ENCODE measurements at places on chromosomes 7 and 10. TPM values are rescaled to one million over a fixed set of nuclear protein-coding genes. Genes with fewer than 3 reads are reported as not detected.
A peak's percentile ranks its signal among the peaks of the same experiment; 100 is the strongest.

GLI3 gene
- 20.7 TPM for total RNA-seq

CPN1 gene
- not detected for total RNA-seq

ADRB1 gene
- total RNA-seq = 35.6 TPM

ELFN1 gene
- 1.4 TPM for total RNA-seq

GOLGA7B gene
- 1.0 TPM for total RNA-seq

GRCh38 chr7:151115121-151115835 lies 29.0 kb downstream of the AGAP3 start:
- H3K27me3 ChIP-seq = no peaks in the 10 kb centered on the region
- H3K4me3 ChIP-seq = peak overlapping the region; percentile 49
- peak overlapping the region; percentile 77 for H3K27ac ChIP-seq
- peak; percentile 50 for DNase-seq

- peak overlapping the region; percentile 26 for H3K27ac ChIP-seq
- DNase-seq = peak; percentile 48
- no peaks in the 10 kb centered on the region for H3K27me3 ChIP-seq
- H3K4me3 ChIP-seq = no peak overlapping the region
- peaks cover 22% of the 10 kb centered on the region for H3K36me3 ChIP-seq
Observed at GRCh38 chr7:963236-964078, 9.0 kb upstream of the ADAP1 start.

GRCh38 chr10:62626079-62626478 lies 178.4 kb upstream of the ADO start:
- H3K4me3 ChIP-seq = no peak overlapping the region
- no peaks in the 10 kb centered on the region for H3K4me1 ChIP-seq
- H3K27ac ChIP-seq = no peak overlapping the region
- H3K36me3 ChIP-seq = no peaks in the 10 kb centered on the region
- no peak for DNase-seq

- H3K27ac ChIP-seq = no peak overlapping the region
- DNase-seq = no peak
- H3K4me1 ChIP-seq = no peaks in the 10 kb centered on the region
- no peak overlapping the region for H3K4me3 ChIP-seq
- H3K27me3 ChIP-seq = no peaks in the 10 kb centered on the region
Observed at GRCh38 chr7:71466448-71467145, 334.7 kb downstream of the GALNT17 start.

DNA sequence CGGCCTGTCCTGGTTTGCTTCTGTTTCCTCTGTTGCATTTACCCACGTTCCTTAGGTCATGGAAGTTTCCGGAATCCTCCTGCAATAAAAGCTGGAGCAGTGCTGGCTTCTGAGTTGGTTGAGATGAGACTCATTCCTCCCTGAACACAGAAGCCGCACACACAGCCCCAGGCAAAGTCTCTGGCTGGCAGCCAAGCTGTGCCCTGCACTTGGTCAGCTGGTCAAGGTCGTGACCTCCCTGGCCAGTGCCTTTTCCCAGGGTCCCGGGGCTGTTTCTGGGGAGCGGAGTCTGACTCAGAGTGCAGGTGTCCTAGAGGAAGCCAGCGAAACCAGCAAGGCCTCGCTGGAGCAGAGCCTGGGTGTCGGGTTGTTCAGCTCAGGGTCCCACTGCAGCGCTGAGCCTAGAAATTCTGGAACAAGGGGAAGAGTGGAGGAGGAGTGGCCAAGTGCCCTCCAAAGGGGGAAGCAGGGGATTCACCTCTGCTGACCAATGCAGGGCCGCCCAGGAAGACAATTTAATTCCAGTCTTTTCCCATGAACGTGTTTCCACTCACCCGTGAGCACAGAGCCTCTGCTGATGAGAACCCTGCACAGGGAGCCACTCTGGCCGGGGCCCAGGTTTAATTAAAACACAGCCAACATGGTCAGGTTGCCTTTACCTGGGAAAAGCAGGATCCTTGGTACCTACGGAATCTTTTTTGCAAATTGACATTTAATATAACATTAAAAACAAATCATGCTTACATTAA lies 245.5 kb upstream of the PPP2R2D start:
- no peak overlapping the region for H3K4me3 ChIP-seq
- no peaks in the 10 kb centered on the region for H3K36me3 ChIP-seq
- DNase-seq = no peak
- H3K27ac ChIP-seq = no peak overlapping the region

GRCh38 chr10:37710831-37711616 lies 146.4 kb downstream of the ZNF248 start:
- H3K4me3 ChIP-seq = no peak overlapping the region
- H3K4me1 ChIP-seq = no peaks in the 10 kb centered on the region
- H3K27ac ChIP-seq = no peak overlapping the region
- DNase-seq = no peak

- no peak overlapping the region for H3K4me3 ChIP-seq
- peak overlapping the region; percentile 51 for H3K27ac ChIP-seq
- peak; percentile 43 for DNase-seq
- H3K27me3 ChIP-seq = no peaks in the 10 kb centered on the region
Observed at GRCh38 chr7:105244594-105244993, 144.1 kb downstream of the SRPK2 start.

DNA sequence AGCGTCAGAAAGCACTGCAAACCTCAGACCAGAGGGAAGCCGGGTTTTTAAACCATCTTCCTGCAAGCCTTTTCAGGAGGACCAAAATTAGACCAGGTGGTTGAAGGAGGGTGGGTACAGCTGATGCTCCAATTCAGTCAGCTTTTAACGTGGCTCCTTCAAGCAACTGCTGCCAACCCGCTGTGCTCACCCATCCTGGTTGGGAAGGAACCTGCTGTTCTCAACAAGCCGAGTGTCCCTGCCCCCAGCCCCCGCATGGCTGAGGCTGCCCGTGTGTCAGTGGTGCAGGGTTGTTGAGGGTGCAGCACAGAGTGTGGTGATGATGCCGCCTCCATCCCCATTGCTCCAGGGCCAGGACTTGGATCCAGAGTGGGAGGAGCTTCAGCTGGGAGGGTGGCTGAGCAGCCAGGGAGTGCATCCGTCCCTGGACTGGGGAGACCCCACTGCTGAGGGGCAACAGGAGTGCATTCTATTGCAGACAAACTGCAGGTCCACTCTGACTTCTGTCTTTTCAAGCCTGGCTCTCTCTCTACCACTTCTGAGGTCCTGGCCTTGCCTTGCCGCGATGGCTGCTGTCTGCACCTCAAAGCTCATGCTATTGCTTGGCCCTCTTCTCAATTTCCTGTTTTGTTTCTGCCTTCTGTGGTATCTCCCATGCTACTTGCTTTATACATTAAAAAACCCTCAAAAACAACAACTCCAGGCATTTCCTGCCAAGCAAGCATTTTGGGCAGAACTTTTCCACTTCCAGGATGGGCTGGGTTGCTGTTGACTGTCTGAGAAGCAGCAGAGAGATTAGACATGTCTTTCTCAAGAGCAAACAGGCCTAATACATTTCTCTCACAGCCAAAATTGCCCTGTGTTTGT lies 134.7 kb downstream of the DNAJB6 start:
- no peak overlapping the region for H3K27ac ChIP-seq
- H3K27me3 ChIP-seq = peaks cover 13% of the 10 kb centered on the region
- peak; percentile 40 for DNase-seq
- no peaks in the 10 kb centered on the region for H3K36me3 ChIP-seq

GRCh38 chr7:139860090-139860775 lies 31.2 kb downstream of the TBXAS1 start:
- H3K36me3 ChIP-seq = no peaks in the 10 kb centered on the region
- peaks cover 17% of the 10 kb centered on the region for H3K4me1 ChIP-seq
- peak overlapping the region; percentile 76 for H3K27ac ChIP-seq
- peak; percentile 84 for DNase-seq
- H3K4me3 ChIP-seq = no peak overlapping the region
- no peaks in the 10 kb centered on the region for H3K27me3 ChIP-seq

- H3K4me3 ChIP-seq = no peak overlapping the region
- DNase-seq = no peak
- H3K27me3 ChIP-seq = no peaks in the 10 kb centered on the region
- H3K4me1 ChIP-seq = no peaks in the 10 kb centered on the region
- H3K36me3 ChIP-seq = no peaks in the 10 kb centered on the region
Observed at GRCh38 chr7:134697205-134697886, 50.7 kb downstream of the BPGM start.

- no peaks in the 10 kb centered on the region for H3K36me3 ChIP-seq
- no peak overlapping the region for H3K4me3 ChIP-seq
- no peak overlapping the region for H3K27ac ChIP-seq
- no peak for DNase-seq
- H3K27me3 ChIP-seq = peaks cover 55% of the 10 kb centered on the region
Observed at GRCh38 chr10:129892548-129893052, 71.5 kb downstream of the EBF3 start.

GRCh38 chr7:128409596-128410450 lies at the start of gene IMPDH1:
Gene IMPDH1, minus strand, starts transcription at chr7:128409982. Its CDS starts 81 bp downstream, at chr7:128409901.
- peak within 1 kb of the TSS; percentile 98 for H3K27ac ChIP-seq
- peak within 1 kb of the TSS; percentile 77 for H3K4me3 ChIP-seq
- H3K36me3 ChIP-seq = no peaks in the 10 kb centered on the region
- H3K4me1 ChIP-seq = peaks cover 52% of the 10 kb centered on the region
- peak; percentile 94 for DNase-seq

- H3K4me1 ChIP-seq = peaks cover 10% of the 10 kb centered on the region
- H3K4me3 ChIP-seq = no peak overlapping the region
- no peak for DNase-seq
- H3K36me3 ChIP-seq = peaks cover 16% of the 10 kb centered on the region
- H3K27ac ChIP-seq = no peak overlapping the region
- no peaks in the 10 kb centered on the region for H3K27me3 ChIP-seq
Observed at GRCh38 chr7:117127585-117128168, 174.4 kb downstream of the ST7 start.

DNA sequence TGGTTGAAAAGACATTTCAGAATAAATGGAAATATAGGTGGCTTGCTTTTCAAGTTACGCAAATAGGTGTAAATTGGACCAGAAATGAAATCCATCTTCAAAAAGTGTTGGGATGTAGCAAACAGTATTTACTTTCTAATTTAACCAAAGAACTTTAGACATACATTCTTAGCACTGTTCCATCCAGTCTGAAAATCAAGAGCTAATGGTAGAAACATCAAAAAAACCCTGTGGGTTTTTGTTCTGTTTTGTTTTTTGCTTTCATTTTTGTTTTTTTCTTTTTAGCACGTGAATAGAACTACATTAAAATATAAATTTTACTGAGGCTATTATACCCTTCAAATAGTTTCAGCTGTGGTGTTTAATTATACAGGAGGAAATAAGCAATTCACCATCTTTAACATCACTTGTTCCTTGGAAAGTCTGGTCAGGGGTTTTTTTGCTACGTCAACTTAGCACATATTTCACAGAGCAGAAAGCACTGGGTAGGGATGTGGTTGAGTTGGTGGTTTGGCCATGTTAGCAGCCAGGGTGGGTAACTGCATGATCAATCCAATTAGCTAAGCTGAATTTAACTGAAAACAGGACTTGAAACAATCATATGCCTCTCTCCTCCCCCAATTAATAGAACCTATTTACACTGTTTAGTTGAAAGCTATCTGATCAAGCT lies 275.4 kb upstream of the PFKP start:
- DNase-seq = no peak
- no peak overlapping the region for H3K4me3 ChIP-seq
- no peak overlapping the region for H3K27ac ChIP-seq

All from lower lobe of right lung (tissue), 2 donors.